ENCODE measurements at places on chromosomes 6 and 20.

DNA sequence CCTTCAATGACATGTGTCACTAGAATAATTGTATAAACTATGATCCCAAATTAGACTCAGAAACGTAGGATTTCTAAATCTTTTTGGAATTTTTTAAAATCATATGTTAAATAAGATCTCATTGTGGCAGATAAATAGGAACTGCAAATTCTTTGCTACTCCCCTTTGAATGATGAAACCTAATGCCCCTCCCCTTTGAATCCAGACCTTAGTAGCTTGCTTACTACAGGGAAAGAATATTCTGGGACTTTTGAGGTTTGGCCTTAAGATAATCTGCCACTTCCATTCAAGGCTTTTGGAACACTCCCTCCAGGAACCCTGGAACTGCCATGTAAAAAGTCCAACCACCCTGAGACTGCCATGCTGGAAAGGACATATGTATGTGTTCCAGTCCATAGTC, 7.1 kb downstream of the TDP2 start:
- no peak for DNase-seq

- DNase-seq, result peak; percentile 37
Measured at GRCh38 chr6:11632231-11632630, 94.7 kb downstream of the TMEM170B start.

DNA sequence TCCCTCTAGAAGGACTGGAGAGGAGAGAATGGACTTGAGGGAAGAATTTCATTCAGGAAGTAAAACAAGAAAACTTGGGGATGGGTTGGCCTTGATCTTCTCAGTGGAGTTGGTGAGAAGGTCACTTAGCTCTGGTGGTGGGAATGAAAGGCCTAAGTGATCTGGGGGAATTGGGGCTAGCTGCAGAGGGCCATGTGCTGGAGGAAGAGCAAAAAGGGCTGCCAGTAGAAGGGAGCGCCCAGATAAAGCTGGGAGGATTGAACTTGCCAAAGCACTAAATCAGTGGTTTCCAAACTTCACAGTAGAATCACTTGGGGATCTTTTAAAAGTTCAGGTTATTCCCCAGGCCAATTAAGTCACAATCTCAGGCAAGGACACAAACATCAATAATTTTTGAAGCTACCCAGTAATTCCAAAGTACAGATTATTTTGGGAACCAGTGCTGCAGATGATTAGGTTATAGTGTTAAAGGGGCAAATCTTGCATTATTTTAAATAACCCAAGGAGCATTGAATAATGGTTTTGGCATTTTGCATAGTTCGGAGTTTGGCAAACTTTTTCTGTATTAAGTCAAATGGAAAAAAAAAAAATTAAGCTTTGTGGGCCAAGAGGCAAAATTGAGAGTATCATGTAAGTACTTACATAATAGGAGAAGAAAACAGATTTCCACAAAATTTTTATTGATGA, 36.5 kb upstream of the RFPL4B start:
- no peak for DNase-seq

DNA sequence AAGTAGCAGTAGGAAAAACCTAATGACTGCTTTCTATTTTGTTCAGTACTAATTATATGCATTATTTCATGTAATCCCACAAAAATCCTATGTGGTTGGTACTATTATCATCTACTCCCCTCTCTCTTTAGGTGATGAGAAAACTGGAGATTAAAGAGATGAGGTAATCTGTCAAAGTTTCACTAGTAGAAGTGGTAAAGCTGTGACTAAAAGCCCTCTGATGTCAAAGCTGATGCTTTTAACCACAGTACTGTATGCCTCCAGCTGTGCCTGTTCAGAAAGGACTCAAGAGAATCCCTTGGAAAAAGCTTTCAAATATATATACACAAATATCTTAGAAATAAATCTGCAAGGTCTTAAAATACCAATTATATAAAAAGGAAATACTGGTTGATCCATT, 38.0 kb downstream of the PHIP start:
- DNase-seq, result no peak

GRCh38 chr6:168686831-168687730, 246.1 kb downstream of the SMOC2 start:
- no peak for DNase-seq

DNA sequence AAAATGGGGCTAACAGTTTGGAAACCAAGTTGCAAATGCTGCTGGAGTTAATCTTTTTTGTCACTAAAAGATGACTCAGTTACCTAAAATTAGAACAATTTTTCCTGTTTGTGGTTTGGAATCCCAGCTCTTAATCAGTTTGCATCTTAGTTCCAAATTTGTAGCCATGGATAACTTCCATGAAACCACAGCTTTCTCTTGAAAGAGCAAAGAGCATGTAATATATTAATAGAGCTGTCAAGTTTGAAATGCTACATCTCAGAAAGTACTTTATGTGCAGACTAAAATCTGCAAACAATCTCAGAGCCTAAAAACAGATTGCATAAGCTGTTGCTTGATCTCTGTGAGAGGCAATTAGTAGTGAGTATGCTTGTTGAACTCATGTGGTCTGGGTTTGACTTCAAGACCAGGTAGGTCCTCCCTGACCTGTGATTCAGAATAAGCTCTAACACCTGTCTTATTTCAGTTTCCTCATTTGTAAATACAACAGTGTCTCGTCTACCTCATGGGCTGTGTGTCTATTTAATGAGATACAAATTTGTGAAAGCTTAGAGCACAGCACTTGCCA, 23.5 kb downstream of the DHX35 start:
- peak; percentile 63 for DNase-seq

DNA sequence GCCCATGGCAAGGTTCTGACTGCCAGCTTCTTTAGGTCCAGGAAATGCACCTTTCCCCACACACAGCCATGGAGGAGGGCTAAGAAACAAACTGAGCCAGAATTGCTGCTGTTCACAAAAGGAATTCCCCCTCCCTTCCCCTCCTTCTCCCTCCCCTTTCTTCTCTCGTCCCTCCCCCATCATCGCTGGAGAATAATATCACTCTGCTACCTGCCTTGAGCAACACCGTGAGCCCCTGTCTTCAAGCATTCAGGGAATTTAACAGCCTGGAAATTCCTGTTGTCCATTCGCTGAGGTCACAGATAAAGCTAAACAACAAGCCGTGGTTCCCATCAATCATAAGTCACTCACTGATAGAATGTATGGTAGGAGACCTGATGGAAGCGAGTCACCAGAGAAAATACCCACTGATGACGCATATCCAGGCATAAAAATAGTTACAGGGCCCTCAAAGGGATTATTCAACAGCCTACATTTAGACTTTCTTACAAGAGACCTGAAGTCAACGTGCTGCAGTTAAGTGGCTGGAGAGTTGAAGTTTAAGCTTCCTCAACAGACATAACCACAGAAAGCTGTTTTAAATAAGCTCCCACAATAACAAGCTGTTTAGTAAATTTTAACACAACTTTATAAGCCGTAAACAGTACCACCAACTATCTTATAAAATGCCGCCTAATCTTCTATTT, 59.7 kb downstream of the HIVEP2 start:
- DNase-seq, result peak; percentile 64

- DNase-seq, result no peak
Measured at GRCh38 chr20:9186396-9186795, 117.5 kb downstream of the PLCB4 start.

DNA sequence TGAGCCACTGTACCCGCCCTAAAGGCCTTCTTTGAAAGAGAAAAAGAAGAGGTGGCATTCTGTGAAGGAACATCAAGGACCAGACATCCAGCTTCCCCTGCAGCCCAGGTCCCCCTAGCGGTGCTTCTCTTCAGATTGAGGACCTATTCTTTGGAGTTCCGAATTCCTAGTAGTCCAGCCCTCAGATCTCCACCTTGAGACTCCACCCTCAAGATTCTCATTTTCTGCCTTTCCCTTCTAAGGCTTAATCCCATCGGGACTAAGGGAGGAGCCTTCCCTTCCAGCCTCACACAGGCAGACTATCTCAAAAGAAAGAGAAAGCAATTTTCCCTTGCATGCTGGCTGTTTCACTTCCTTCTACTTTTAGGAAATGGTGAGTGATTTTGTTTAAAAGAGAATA, 32.5 kb downstream of the MUC22 start:
- peak; percentile 77 for DNase-seq

GRCh38 chr20:36017048-36017951, 48.9 kb downstream of the CNBD2 start:
- peak; percentile 86 for DNase-seq

GRCh38 chr20:10986586-10986985, 312.8 kb upstream of the JAG1 start:
- DNase-seq, result no peak

Measured in AG20443 (cell line).